Naive thymus-derived CD4-positive, alpha-beta T cell (primary cell): ENCODE measurements at places on chromosomes 16 and 17.

- no peak for DNase-seq
Observed at GRCh38 chr16:8047736-8048135, 542.6 kb downstream of the TMEM114 start.

DNA sequence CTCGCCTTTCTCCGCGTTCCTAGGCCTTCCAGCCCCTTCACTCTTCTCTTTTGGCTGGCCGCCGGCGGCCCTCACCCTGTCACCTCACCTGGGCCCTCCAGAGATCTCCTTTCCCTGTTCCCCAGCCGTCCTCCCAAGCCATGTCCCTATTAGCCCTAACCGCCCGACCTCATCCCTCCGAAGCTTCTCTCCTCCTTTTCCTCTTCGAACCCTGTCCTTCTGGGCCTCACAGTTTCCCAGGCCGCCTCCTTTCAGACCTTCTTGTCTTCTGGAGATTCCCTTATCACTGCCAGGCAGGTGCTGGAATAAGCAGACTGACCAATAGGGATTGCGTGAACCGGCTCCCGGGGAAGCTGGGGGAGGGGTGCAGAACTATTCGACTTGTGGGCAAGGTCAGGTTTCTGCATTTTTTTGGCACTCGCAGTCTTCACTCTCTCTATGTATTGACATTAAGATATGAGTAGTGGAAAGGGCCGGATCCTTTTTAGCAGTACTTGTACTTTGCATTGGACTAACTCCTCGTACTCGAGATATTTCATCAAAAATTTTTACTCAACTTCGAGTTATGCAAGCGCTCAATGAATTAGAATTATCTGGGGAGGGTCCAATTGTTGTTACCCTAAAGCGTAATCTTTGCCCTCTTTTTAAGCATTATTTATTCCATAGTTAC, 690 bp downstream of the RHOT1 start:
- DNase-seq, result peak; percentile 15

DNA sequence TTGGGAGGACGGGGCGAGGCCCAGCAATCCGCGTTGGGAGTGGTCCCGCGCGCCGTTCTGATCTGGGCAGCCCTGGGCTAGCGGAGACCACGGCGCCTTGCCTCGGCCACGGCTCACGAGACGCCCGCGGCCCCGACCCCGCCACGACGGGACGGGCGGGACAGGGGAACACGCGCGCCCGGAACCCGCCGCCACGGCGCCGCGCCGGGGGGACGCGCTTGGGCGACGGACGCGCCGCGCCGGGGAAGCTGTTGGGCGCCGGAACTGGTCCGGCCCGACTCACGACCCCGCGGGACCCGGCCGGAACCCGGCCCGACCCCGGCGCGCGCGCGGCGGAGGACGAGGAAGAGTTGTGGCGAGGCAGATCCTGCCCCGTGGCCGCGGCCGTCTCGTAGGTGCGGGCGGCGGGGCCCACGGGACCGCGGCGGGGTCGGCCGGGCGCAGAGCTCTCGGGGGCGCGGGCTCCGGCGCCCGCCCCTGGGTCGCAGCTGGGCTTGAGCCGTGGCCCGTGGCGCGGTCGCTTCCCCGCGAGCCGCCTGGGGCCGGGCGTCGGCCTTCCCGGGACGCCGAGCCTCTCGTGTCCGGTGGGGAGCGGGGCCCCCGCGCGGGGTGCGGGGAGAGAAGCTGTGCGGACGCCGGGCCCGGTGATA, at the start of gene ACSF3:
Gene ACSF3 (plus strand): TSS at position 251 of the 650 bp plus-strand sequence. CDS start 6,830 bp downstream, outside the sequence.
- DNase-seq, result peak; percentile 83

GRCh38 chr17:8062807-8063483, 24.1 kb downstream of the ALOX15B start:
- no peak for DNase-seq

GRCh38 chr16:50121721-50122445, 31.2 kb upstream of the TENT4B start:
- DNase-seq, result peak; percentile 77

- peak; percentile 14 for DNase-seq
Observed at GRCh38 chr17:51371732-51372151, 111.4 kb downstream of the UTP18 start.

GRCh38 chr17:67573987-67574657, 143.6 kb upstream of the NOL11 start:
- DNase-seq, result no peak

DNA sequence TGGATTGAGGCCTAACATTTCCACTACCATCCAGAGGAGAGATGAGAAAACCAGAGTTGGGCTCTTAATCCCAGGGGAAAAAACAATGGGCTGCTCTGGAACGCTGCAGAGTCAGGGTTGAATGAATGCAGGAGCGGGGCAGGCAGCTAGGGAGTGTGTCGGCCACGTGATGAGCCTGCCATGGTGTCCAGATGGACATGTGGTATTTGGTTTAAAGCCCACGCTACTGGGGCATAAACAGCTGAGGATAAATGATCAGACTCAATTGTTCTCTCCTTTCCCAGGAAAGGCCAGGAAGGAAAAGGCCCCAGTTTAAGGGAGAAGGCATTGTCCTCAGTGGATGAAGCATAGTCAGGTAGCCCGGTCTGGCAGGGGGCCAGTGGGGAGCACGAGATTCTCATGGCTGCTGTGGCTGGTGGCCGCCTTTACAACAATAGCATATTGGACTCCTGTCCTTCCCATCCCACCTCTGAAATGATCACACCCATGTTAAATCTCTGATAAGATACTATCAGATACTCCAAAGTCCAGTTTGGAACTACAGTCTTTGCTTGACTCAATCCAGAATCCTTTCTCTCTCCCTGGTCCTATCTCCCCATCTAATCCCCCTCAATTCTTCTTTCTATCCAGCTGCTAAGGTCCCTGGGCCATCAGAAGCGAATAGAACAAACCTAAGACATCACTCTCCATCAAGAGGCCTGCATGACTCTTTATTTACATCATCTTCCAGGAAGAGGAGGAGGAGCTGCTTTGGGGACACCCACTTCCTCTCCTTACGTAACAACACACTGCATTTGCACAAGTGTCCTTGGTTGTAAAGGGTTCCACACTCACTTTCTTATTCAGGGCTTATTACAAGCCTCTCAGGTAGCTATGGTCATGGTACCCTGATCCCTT, 20.4 kb downstream of the CA4 start:
- peak; percentile 34 for DNase-seq

- no peak for DNase-seq
Observed at GRCh38 chr17:77597418-77598240, 360.9 kb upstream of the TNRC6C start.

DNA sequence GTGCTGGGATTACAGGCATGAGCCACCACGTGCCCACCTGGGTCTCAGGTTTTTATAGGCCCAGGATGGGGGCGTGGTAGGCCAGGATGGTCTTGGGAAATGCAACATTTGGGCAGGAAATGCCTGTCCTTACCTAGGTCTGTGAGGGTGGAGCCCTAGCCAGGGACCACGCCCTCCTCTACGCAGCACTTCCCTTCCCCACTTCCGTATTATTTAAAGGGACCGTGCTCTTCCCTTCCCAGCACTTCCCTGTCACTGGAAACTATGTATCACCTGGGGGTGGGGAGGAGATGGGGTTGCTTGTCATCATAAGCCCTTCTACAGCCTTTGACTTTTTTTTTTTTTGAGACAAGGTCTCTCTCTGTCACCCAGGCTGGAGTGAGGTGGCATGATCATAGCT, 238.9 kb upstream of the NLRP1 start:
- no peak for DNase-seq

- no peak for DNase-seq
Observed at GRCh38 chr17:13933441-13934276, 135.6 kb upstream of the COX10 start.

DNA sequence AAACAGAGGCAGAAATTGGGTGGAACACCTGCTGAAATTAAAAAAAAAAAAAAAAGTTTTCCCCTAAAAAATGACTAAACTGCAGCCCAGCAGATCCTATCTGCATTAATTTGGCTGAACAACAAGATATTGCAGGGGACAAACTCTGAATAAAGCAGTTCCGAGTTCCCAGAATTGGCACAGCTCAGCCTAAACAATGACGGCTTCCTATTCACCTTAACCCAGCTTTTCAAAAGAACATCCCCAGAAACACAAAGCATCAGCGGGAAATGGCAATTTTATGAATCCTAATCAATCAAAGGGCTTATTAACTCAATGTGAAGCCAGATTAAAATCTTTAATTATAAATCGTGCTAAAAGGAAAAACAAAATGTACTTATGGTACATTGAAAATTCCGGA, 497.8 kb upstream of the ZFHX3 start:
- no peak for DNase-seq

- DNase-seq, result peak; percentile 53
Observed at GRCh38 chr17:1122533-1123392, 57.0 kb downstream of the ABR start.

DNA sequence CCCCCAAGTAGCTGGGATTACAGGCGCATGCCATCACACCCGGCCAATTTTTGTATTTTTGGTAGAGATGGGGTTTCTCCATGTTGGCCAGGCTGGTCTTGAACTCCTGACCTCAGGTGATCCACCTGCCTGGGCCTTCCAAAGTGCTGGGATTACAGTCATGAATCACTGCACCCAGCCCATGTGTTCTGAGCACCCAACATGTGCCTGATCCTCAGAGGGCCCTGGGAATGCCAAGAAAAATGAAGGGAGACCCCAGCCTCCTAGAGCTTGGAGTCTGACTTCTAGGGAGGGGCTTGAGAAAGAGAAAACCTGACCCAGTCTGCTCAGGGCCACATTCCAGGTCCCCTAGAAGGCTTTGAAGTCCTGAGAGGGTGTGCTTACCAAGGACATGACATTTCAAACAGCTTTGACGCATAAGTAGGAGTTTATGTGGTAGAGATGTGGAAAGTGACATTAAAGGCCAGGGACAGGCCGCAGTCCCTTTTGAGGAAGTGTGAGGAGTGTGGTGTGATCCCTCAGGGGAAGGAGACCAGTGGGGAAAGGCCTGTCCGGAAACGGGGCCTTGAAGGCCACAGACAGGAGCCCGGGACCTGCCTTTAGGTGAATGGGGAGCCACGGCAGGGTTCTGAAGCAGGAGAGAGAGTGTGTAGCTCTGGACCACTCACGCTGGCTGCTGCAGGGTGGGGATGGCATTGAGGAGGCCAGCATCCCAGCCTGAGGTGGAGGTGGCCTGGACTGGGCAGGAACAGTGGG, 1.1 kb upstream of the CCL22 start:
- DNase-seq, result no peak

DNA sequence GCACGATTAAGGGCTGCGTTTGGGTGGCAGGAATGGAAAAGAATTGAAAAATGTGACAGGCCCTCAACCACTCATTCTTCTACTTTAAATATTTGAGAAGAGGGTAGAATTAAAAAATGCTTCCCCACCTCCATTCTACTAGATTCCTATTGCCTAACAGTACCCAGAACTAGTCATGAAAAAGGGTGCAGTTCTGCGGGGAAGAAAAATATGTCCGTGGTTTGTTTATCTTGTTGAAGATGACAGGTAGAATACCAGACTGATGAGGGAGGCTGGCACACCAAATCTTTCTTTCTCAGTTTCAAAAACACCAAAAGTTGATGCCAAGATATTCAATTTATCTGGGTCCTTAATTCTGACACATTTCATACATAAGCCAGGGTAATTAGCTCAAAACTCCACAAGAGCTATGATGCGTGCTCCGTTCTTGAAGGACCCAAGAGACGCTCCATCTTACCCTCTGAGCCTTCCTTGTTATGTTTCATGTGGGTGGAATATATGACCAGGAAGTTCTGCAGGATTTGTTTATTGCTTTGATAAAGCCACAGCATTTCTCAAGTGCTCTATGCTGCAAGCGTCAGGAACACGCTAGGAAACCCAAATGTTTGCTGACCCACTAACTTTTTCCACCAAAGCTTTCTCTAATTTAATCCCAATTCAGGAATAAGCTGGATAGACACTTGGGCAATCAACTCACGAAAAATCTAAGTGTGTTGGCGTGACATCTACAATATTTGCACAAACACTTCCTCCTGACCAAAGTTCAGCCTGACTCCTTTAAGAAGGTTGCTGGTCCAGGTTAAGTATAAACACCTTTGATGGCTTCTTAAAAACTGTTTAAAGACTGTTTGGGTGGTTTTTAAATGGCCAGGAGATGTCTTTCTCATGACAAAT, 20.6 kb upstream of the GAN start:
- no peak for DNase-seq

GRCh38 chr17:9011001-9011400, 10.3 kb upstream of the NTN1 start:
- no peak for DNase-seq

DNA sequence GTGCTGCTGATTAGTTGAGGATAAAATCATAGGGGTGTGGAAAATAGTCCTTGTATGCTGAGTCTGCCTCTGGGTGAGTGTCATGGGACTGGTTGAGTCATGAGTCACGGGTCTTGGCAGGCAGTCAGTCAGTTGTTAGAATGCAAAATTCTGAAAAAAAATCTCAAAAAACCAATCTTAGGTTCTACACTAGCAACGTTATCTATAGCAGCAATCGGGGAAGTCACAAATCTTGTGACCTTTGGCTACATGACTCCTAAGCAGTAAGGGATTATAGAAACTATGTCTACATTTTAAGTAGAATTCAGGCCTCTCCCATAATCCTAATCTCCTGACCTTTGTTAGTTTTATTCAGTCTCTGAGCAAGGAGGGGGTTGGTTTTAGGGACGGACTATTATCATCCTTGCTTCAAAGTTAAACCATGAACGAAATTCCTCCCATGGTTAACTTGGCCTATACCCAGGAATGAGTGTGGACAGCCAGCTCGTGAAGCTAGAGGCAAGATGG, 18.0 kb upstream of the PMFBP1 start:
- no peak for DNase-seq

DNA sequence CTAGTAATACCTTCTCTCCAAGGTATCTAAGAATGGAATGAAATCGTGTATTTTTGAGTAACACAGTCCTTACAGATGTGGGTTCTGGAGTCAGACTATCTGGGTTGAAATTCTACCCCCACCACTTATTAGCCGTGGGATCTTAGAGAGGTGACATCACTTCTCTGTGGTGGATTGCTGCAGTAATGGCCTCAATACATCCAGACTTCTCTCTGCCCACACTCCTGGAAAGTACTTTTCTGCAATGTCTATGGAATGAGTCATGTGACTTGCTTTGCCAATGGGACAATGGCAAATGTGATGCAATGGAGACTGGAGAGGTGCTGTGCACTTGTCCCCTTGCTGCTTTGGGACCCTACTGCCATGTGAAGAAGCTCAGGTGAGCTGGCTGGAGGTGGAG, 418.2 kb downstream of the HAPSTR1 start:
- no peak for DNase-seq

DNA sequence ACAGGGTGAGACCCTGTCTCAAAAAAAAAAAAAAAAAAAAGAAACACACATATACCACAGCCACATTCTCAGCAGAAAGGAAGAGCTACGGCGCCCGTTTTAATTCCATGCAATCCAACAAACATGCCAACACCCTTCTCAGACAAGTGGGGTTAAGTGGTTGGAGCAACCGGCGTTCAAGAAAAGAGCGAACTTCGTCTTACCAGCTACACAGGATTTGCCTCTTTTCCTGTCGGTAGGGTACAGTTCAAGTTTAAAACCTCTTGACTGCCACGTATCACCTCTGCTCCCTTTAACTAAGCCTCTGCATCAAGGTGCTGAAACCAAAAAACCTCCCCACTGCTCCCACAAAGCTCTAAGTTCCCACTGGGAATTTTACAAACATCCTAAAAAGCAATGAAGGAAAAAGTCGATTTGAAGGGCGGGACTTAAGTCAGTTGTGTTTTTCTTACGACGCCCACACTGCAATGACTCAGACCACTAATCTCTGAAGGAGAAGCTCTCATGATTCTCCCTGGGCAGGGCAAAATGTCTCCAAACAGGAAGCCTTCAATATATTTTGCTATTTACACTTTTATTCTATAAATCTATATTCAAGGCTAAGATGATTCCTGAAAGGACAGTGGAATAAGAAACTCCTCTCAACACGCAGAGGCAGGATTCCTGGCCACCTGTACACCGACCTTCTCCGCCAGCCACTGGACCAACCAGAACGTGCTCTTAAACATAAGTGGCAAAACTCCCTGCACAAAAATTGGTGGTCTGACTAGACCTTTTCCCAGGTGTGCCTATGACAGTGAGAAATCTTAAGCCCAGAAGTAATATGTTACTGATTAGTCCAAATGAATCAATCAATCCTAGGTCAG, 18.8 kb downstream of the SRP68 start:
- no peak for DNase-seq
